ENCODE measurements at places on chromosomes 11 and 22.

DNA sequence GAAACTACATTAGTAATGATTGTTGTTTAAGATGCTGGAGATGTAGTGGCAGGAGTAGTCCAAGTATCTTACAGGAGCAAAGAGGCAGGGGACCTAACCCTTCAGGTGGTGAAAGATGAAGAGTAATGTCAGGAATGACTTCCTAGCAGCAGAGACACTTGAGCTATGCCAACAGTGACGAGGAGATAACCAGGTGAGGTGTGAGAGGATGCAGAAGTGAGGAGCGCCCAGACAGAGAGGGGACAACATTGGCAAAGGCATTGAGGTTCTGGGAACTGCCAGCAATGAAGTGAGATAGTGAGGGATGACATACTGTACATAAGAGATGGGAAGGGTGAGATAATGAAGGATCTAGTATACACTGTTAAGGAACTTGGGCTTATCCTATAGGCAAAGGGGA is 95.8 kb downstream of the NCAM1 start:
- no peak for DNase-seq

DNA sequence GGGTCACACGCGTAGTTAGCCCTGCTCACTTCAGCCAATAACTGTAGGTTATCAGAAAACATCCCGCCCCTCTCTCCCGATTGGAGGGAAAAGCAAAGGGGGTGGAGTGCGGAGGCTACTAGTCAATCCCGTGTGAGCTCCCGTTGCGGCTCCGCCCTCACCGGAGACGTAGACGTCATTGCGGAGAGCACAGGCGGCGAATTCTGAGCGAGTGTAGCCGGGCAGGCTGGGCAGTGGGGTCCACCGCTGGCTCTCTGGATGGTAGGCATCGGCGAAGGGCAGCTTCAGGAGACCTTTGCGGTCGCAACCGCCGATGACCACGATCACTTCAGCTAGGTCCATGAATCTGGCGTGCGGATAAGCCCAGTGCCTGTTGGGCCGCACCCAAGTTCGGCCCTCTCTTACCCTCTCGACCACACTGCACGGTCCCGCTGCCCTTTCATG is 4.7 kb downstream of the KLHL35 start:
- DNase-seq = peak; percentile 90

- no peak for DNase-seq
Observed at GRCh38 chr11:67356387-67356863, 3.1 kb upstream of the POLD4 start.

GRCh38 chr11:76770642-76771445 is 12.3 kb upstream of the TSKU start:
- no peak for DNase-seq

GRCh38 chr11:123822032-123822431 is 15.9 kb upstream of the OR6M1 start:
- no peak for DNase-seq

DNA sequence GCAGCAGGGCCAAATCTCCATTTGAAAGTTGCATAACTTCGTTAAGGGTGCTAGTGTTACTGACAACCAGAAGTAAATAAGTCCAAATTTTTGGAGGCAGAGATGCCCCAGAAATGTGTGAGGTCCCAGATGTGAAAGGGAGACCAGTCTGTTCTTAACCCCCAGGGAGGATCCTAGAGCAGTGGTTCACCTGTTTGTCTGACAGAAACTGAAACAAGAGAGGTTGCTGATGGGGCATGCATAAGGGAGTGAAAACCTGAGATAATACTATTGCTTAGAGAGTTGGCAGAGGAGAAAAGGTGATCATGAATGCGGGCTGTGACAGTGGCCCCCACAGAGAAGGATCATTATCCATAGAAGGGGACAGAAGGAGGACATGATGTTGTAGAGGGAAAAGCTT is 3.8 kb downstream of the CBLIF start:
- DNase-seq = no peak
